Epithelial cell of alveolus of lung (primary cell): ENCODE measurements at places on chromosomes 7 and 10. TPM values are rescaled to one million over a fixed set of nuclear protein-coding genes. Genes with fewer than 3 reads are reported as not detected.

KCP gene
- total RNA-seq: not detected in 2 replicates

LIPK gene
- total RNA-seq: not detected in 2 replicates

CDC14C gene
- total RNA-seq: not detected in 2 replicates

RNF133 gene
- total RNA-seq: 0.32 TPM in 1 of 2 replicates, not detected in the other

CALY gene
- 14.1 TPM in 1 of 2 replicates, not detected in the other for total RNA-seq

EPO gene
- 0.48 TPM in 1 of 2 replicates, not detected in the other for total RNA-seq
